ENCODE measurements at places on chromosomes 7 and 10.

GRCh38 chr7:88391247-88391646 lies 84.6 kb upstream of the STEAP4 start:
- no peak for DNase-seq

DNA sequence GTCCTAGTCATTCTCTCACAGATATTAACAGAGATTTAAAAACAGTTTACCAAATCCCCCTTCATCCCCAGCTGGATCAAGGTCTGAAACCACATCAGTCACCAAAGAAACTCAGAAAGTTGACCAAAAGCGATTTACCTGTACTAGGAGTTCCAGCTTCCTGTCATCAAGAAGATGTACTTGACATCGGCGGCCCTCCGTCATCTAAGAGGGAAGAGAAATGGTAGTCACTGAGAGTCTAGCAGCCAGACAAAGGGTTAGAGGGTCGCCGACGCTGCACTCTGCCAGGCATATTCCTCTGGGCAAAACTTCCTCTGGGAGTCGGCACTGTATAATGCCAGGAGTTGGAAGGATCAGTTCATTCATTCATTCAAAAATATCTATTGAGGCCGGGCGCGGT lies 271.9 kb downstream of the PRPF18 start:
- no peak for DNase-seq

- DNase-seq: no peak
These were observed at the start of gene NODAL for GRCh38 chr10:70441161-70441894. Gene NODAL (minus strand): TSS chr10:70441681. CDS start chr10:70441667, 14 bp downstream.

DNA sequence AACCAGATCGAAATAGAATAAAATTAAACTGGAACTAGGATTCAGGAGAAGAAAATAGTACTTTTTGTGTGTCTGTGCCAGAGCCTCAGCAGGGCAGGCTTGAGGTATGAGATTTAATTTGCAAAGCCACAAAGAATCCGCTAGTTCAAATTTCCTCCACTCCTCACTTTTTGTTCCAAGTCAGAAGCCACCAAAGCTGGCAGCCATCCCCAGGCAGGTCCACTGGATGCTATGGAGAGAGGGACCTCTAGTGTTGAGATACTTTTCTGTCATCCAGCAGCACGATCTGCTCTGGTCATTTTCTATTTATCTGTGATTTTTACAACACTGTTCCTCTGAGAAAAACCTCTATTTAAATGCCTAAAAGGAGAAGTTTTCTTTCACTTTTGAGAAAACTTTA lies 147.9 kb upstream of the FRMD4A start:
- no peak for DNase-seq

DNA sequence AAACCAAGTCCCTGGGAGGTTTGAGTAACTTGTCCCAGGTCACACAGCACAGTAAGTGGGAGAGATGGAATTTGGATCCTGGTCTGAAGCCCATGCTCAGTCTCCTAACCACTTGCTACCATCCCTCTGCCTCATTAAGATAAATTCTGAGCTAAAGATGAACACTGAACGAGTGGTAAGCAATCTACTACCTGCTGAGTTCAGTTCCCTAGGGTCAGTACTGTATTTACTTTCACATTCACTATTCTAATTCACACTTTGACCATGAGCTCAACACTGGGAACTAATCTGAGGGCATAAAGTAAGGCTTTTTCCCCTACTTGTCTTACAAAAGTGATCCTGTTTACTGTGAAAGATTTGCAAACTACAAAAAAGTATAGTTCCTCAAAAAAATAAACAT lies 2.4 kb downstream of the UROS start:
- DNase-seq: no peak

GRCh38 chr7:13802651-13803050 lies 186.8 kb downstream of the ETV1 start:
- no peak for DNase-seq

GRCh38 chr10:8336629-8337331 lies 282.3 kb downstream of the GATA3 start:
- no peak for DNase-seq

- DNase-seq: no peak
These were observed 70.0 kb downstream of the CHRM2 start for GRCh38 chr7:136938476-136938875.

Measured in KG1 (cell line).